MG63 (cell line): ENCODE measurements at places on chromosomes 7 and 10. TPM values are rescaled to one million over a fixed set of nuclear protein-coding genes. Genes with fewer than 3 reads are reported as not detected.

ARHGEF35 gene
- 0.76 TPM in 2 replicates for total RNA-seq

GRCh38 chr7:101736084-101736483, 81.3 kb upstream of the CUX1 start:
- DNase-seq = peak; percentile 14

PPP1R9A gene
- 1.7 and 3.1 TPM in 2 replicates for total RNA-seq

DNA sequence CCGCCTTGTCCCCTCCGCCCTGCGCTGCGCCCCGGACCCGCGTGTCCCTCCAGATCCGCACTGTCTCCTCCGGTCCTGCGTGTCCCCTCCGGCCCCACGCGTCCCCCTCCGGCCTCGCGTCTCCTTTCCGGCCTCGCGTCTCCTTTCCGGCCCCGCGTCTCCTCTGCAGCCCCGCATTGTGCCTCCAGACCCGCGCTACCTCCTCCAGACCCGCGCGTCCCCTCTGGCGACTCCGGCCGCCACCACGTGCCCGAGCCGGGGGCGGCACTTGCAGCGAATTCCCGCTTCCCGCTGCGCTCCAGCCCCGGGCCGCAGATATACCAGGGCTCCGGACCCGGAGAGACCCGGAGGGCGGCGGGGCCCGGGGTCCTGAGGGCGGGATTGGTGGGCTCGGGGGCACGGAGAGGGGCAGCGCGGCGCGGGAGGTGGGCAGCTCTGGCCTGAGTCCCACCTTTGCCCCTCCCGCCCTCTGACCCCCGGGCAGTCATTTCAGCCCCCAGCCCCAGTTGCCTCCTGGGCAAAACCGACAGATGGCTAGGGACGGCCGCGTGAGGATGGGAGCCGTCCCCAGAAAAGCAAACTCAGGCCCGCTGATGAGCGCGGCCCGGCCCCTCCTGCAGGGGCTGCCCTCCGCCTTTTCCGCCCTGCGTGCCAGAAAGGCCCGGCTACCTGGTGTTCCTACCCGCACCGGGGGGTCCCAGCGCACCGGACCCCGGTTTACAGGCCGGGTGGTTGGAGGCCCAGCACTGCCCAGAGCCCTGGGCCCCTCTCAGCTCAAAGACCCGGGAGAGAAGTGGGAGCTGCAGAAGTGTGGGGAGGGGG, 56.5 kb downstream of the RBM17 start:
- peak; percentile 32 for DNase-seq

DNA sequence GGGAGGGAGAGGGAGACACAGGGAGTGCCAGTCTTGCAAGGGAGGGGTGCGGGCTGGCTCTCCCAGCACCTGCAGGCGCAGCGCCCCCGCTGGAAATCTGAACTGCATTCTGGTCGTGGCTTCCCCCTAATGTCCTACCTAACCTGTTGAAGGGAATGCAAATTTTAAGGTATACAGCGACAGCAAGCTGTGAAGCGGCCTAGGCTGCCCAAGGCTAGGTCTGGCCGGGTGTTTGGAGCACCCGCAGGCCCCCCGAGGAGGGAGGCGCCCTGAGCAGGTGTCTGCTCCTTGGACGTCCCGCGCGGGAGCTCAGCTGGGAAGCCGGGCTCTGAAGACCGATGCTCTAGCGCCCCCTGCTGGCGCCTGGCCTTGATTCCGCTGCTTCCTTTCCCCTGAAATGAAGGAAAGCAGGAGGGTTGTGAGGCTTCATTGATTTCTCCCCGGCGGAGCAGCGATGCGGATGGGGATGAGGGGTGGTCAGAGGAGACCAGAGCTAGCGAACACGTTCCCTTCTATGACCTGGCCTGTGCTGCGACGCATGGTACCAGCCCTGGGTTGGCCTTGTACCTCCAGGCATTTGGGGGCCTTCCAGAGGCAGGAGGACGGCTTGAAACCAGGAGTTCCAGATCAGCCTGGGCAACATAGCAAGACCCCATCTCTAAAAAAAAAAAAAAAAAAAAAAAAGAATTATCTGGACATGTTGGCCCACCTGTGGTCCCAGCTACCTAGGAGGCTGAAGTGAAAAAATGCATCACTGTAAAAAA, 601.3 kb downstream of the GALNT17 start:
- peak; percentile 54 for DNase-seq

WNT2 gene
- total RNA-seq = not detected in 2 replicates

GRCh38 chr7:17725821-17726220, 214.5 kb downstream of the SNX13 start:
- no peak for DNase-seq

DNA sequence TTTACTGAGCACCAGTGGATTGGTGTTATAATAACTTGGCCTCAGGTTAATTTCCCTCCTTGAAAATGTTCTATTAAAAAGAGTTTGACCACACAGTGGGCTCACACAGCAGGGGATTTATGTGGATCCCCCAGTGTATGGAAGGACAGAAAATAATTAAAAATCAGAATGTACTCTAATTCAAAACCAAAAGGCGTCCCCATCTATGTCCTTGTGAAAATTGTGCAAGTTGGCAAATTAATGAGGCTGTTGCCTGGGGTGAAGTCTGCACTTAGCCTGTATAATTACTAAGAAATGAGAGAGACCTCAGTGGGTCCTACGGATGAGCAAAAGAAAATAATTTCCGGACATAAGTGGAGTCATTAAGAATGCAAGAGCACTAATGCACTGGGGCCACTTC, 31.1 kb downstream of the PIK3CG start:
- no peak for DNase-seq

DNA sequence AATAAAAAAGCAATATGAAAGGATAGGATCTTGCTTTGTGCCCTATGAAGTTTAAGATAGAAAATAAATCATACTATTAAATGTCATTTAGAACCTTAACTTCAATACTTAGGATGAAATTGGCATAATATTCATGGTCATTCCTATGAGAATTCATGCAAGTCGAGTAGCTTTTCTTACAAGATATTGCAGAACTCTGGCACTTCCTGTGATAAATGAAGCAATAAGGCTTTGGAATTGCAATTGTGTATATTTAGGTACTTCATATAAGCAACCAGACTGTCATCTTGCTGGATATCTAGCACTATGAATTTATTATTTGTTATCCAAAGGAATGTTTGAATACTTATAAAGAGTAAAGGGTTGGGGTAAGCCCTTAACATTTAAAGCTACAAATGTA, 116.5 kb downstream of the ZNF438 start:
- no peak for DNase-seq

IKZF1 gene
- total RNA-seq = not detected in 2 replicates

GCK gene
- total RNA-seq = not detected in 2 replicates

SPDYE3 gene
- total RNA-seq = not detected in 2 replicates

PTPRN2 gene
- 0.16 TPM in 1 of 2 replicates, not detected in the other for total RNA-seq

SPDYE16 gene
- total RNA-seq = not detected in 2 replicates

DNA sequence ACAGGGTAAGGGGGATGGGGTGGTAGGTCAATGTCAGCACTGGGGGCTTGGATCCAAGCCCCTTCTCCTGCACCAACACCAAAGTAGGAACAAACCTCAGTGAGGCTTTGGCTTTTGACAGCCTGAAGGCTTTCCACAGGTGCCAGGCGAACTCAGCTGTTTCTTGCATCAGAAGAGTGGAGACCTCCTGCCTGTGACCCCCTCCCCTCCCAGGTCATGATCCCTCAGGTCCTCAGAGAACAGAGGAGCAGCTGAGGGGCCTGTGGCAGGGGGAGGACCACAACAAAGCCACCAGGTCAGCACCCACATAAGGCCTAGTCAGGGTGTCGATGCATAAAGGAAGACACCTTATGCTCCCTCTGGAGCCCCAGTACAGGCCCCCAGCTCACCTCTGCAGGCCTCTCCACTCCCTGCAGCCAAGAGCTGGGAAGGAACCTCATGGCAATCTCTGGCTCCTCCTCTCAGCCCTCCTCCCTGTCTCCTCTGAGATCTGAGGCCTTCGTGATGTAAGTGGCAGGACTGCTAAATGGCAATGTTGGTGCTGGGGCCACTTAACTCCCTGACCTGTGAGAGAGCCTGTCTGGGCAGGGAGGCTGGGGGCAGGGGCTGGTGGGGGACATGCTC, 19.1 kb upstream of the PRRT4 start:
- DNase-seq = no peak

- no peak for DNase-seq
These were observed 298.3 kb downstream of the PTEN start for GRCh38 chr10:88161756-88162155.

RADIL gene
- total RNA-seq = 1.1 and 1.6 TPM in 2 replicates

- no peak for DNase-seq
These were observed 39.9 kb downstream of the ADCYAP1R1 start for GRCh38 chr7:31091924-31092434.

GRCh38 chr10:106242301-106242700, 922.2 kb downstream of the SORCS1 start:
- peak; percentile 16 for DNase-seq
